ENCODE measurements at places on chromosomes 12 and 14. TPM values are rescaled to one million over a fixed set of nuclear protein-coding genes. Genes with fewer than 3 reads are reported as not detected.

GRCh38 chr14:49732896-49733295 is 35.1 kb upstream of the KLHDC2 start:
- no peaks in the 10 kb centered on the region for H3K4me1 ChIP-seq
- peaks cover 6% of the 10 kb centered on the region for H3K36me3 ChIP-seq
- DNase-seq = no peak
- no peaks in the 10 kb centered on the region for H3K27me3 ChIP-seq
- no peak overlapping the region for H3K27ac ChIP-seq

- no peak overlapping the region for H3K4me3 ChIP-seq
- DNase-seq = no peak
- H3K36me3 ChIP-seq = no peaks in the 10 kb centered on the region
- H3K27ac ChIP-seq = no peak overlapping the region
Observed at GRCh38 chr12:106736051-106736957, 38.2 kb upstream of the RIC8B start.

DNA sequence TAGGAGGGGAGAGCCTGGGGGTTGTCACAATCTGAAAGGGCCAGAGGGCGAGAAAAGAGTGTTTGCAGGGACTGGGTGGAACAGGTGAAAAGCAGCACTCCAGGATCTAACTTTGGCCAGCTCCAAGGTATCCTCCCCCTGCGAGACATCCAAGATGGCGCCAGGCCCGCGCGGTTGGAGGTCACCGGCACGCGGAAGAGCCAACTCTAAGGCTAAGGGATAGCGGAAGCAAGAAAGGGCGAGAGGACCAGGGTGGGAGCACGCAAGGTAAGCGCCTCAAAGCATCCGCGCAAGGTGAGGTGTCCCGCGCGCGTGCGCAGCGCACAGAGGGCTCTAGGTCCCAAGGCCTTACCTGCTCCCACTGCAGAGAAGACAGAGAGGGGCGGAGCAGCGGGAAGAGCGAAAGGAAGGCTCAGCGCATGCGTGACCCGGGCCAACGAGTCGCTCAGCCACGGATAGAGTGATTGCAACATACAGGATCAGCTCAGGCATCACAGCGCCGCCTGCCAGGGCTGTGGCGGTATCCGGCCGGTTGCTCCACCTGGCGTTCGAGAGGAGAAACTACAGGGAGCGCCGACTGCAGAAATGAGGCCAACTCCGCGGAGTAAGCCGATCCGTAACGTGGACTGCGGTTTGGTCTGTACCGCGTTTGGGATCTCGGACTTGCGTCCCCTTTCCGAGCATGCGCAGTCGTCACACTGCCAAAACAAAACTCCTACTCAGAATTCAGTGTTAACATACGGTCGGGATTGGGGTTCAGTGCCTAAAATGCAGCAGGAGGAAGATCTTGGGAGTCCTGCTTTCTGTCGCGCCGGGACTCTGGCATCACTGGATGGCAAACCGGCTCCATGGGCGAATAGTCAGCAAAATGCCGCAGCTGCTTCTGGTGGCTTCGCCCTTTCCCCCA is at the start of gene ATP5MC2:
Gene ATP5MC2, minus strand, starts transcription at position 383 of the 907 bp plus-strand sequence. CDS start 3,469 bp downstream, outside the sequence.
- H3K4me1 ChIP-seq = peaks cover 10% of the 10 kb centered on the region
- H3K27ac ChIP-seq = peak within 1 kb of the TSS; percentile 91
- peak; percentile 98 for DNase-seq
- peaks cover 12% of the 10 kb centered on the region for H3K36me3 ChIP-seq
- peak within 1 kb of the TSS; percentile 83 for H3K4me3 ChIP-seq

DNA sequence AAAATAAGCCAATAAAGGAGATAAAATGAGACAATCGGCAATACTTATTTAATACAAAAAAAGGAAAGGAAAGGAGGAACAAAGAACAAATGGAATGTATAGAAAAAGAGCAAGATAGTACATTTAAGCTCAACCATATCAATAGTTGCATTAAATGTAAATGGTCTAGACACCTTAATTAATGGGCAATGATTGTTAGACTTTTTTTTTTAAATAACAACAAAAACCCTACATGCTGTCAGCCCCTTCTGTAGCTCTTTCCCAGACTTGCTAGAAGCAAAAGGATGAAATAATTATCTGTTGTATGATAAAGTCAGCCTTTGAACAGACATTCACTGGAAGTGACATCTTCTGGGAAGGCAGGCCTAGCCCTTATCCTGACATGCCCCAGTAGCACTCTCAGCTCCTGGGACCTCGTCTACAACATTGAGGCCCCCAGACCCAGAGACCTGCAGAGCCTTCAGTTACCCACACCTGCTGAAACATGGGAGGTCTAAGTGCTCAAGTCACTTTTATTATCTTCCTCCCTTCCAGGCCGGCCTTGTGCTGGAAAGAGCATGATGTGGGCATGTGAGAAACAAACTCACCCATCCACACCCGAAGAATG is 13.4 kb downstream of the SIVA1 start:
- peaks cover 7% of the 10 kb centered on the region for H3K4me1 ChIP-seq
- no peak overlapping the region for H3K27ac ChIP-seq
- no peaks in the 10 kb centered on the region for H3K36me3 ChIP-seq
- no peak overlapping the region for H3K4me3 ChIP-seq
- no peak for DNase-seq

BIN2 gene
- 4.0 TPM for total RNA-seq
